ENCODE measurements at places on chromosomes 7 and 10.

GRCh38 chr10:93397020-93397419 is 85.1 kb downstream of the MYOF start:
- DNase-seq, result no peak

- no peak for DNase-seq
Measured at GRCh38 chr10:4766454-4766853, 59.6 kb upstream of the AKR1E2 start.

GRCh38 chr7:36657036-36657660 is 67.1 kb downstream of the AOAH start:
- no peak for DNase-seq

- no peak for DNase-seq
Measured at GRCh38 chr10:118633786-118634185, 38.3 kb upstream of the PRLHR start.

- DNase-seq, result no peak
Measured at GRCh38 chr7:128164955-128165670, 76.0 kb upstream of the LEP start.

DNA sequence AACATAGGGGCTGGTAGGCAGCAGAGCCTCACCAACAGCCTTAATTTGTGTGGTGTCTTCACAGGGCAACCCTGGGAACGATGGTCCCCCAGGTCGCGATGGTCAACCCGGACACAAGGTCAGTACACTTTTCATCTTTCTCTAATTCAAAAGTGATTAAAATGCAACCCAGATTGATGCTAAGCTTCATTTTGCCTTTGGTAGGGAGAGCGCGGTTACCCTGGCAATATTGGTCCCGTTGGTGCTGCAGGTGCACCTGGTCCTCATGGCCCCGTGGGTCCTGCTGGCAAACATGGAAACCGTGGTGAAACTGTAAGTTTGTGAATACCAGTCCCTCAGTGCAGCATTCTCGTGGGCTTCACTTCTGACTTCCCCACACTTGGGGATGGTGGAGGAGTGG is 30.9 kb downstream of the COL1A2 start:
- DNase-seq, result no peak

DNA sequence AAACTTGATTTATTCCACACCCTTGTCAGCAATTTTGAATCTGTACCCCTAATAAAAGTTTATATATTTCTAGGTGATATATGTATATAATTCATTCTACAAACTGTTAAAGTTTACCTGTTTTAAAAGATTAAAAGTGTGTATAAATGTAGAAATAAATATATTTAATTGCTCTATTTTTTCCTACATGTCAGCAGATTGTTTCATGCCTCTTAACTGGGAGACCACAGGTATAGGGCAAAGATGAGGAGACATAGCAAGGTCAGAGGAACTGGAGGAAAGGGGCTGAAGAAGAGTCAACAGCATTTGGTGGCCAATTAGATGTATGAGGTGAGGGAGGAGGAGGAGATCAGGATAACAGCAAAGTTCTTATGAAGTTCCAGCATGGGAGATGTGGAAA is 109.8 kb downstream of the GLCCI1 start:
- DNase-seq, result no peak

GRCh38 chr7:119983468-119983867 is 289.5 kb upstream of the KCND2 start:
- DNase-seq, result no peak
